ENCODE measurements at places on chromosomes 3 and 15.

- no peak for DNase-seq
Measured at GRCh38 chr15:52383100-52383588, 87.5 kb upstream of the MYO5C start.

GRCh38 chr3:36923523-36923943 lies 21.3 kb downstream of the TRANK1 start:
- no peak for DNase-seq

DNA sequence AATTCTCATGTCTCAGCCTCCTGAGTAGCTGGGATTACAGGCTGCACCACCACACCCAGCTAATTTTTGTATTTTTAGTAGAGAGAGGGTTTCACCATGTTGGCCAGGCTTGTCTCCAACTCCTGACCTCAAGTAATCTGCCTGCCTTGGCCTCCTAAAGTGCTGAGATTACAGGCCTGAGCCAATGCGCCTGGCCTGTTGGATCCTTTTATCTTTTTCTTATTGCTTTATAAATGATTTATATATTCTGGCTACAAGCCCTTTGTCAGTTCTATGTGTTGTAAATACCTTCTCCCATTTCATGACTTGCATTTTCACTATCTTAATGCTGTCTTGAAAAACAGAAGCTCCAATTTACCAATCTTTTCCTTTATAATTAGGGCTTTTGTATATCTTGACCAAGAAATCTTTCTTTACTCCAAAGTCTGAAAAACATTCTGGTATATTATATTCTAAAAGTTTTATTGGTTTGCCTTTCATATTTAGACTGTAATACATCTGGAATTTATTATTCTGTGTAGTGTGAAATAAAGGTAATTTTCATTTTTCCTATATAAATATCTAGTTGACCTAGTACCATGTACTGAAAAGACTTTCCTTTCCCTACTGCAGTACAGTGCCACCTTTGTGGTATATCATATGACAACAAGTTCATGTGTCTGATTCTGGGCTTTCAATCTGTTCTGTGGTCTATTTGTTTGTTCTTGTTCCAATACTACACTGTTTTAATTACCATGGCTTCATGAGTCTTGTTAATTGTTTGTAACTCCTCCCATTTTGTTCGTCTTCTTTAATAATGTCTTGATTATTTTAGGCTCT lies 52.9 kb upstream of the RNU6-1 start:
- DNase-seq = no peak

GRCh38 chr15:81391657-81392056 lies 17.6 kb upstream of the TMC3 start:
- DNase-seq = no peak

GRCh38 chr3:147119989-147120388 lies 286.4 kb downstream of the ZIC4 start:
- DNase-seq = no peak

GRCh38 chr15:100311833-100312476 lies 29.8 kb downstream of the ADAMTS17 start:
- no peak for DNase-seq

- no peak for DNase-seq
Measured at GRCh38 chr3:156997351-156997750, 162.6 kb downstream of the CCNL1 start.

DNA sequence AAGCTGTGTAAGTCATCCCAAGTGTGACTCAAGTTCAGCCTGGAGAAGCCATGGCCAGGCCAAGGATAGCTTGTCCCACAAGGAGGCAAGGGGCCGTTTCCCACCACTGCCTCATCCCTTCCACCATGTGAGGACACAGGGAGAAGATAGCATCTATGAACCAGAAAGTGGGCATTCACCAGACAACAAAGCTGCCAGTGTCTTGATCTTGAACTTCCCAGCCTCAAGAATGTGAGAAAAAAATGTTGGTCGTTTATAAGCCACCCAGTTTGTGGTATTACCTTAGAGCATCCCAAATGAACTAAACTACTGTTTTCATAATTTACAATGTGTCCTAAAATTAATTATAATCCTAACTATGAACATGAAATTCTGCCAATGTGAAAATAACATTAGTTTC lies 930.8 kb upstream of the CFAP20DC start:
- no peak for DNase-seq

Measured in T-helper 1 cell (primary cell).